WTC11 (cell line): ENCODE measurements at places on chromosomes 16 and 17.

GRCh38 chr17:78430892-78431691, 52.6 kb downstream of the PGS1 start:
- no peak for DNase-seq

GRCh38 chr17:82242977-82243647, 14.3 kb downstream of the SLC16A3 start:
- no peak for DNase-seq

GRCh38 chr17:76076146-76076764, 1.7 kb downstream of the GALR2 start:
- peak; percentile 38 for DNase-seq

DNA sequence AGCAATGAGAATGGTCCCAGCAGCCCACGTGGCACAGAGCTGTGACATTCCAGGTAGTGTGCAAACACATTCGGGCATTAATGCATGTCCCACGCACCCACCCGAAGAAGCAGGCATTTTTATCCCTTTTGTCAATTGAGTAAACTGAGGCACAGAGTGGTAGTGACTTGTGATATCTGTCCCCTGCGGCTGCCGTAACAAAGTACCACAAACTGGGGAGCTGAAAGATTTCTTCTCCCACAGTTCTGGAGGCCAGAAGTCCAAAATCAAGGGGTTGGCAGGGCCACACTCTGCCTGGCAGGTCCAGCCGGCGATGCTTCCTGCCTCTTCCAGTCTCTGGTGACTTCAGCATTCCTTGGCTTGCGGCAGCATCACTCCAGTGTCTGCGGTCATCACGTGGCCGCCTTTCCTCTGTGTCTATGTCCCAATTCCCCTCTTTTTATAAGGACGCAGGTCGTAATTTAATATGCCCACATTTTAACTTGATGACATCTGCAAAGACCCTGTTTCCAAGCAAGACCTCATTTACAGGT, 221.9 kb upstream of the GSE1 start:
- peak; percentile 3 for DNase-seq

GRCh38 chr16:76059186-76059585, 218.0 kb upstream of the CNTNAP4 start:
- DNase-seq = no peak

DNA sequence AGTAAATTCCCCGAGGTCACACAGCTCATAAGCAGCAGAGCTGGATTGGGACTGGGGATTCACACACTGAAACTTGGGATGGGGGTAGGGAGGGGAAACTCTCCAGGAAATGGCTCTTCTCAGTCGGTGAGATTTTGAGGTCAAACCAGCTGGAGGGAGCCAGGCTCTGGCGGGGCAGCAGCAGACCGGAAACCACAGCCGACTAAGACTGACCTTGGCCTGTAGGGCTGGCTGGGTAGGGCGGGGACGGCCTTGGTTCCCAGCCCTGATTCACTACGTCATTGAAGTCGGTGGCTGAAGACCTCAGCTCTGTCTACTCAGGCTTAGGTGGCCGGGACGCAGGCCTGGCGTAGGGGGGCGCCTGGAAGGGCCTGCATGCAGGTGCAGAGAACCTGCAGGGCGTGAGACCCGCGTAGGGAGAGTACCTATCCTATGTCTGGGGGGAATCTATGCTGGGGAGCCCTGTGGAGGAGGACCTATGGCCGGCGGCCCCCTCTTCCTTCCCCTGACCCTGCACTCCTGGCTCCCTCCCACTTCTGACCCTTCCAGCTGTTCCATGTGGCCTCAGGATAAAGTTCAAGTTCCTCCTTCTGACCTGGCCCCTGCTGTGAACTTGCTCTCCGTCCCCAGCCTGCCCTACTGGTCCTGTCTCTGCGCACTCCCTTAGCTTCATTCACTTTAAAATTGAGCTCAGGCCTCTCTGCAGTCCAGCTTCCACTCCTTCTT, 11.9 kb upstream of the SLC4A1 start:
- peak; percentile 80 for DNase-seq

DNA sequence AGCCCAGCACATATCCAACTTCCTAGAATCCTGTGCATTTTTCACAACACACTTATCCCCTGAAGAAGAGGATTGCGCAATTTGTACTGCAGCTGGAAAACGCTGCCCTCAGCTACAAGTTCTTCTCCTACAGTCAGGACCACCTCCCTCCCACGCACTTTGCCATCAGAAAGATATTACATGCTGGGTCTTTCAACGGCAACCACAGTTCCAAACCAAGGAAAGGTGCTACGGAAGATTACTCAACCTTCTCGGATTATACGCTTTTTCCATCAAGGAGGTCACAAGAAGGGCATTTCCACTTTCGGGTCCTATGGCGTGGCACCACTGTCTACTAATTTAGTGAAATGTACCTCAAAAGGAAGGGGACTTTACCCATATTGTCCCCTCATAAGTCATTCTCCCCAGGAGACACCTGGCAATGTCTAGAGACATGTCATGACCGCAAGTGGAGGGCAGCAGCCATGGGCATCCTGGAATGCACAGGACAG, 35.2 kb downstream of the USP7 start:
- no peak for DNase-seq

DNA sequence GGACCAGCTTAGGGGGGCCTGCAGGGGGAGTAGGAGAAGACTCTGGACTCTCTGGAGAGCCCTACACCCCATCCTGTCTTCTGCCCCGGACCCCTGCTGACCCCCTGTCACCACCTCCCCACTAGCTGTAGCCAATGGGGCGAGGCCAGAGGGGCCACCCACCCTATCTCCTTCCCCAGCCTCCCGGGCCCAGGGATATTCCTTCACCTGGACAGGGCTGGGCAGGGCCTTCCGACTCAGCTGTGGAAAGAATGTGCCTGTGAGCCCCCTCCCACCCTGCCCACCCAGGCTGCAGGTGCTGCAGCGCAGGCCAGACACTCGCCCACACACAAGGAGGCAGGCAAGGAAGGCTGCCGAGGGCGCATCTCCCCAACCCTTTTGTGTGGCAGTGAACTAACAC, 23.0 kb downstream of the TSPOAP1 start:
- DNase-seq = no peak

- peak; percentile 100 for DNase-seq
Observed at GRCh38 chr17:81394921-81395599, at the start of gene BAHCC1. BAHCC1 (plus strand) TSS chr17:81395457; CDS start chr17:81399740, 4,283 bp downstream.

GRCh38 chr17:17498606-17499301, 2.6 kb upstream of the RASD1 start:
- peak; percentile 10 for DNase-seq

DNA sequence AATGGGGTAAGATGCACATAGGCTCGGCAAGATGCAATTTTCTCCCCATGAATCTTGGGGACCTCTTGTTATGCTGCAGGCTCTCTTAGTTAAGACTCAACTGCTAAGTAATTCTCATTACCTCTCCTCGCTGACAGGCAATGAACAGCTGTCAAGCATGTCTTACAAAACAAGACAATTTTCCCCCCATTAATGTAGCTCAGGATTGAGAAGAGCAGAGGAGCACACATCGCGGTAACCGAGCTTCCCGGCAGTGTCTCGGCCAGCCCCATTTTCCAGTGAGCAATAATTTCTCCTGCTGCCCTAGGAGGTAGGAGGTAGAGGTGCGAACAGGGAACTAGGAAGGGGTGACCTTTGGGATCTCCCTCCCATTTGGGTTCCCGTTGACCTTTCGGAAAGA, 272.1 kb downstream of the HAPSTR1 start:
- DNase-seq = no peak

DNA sequence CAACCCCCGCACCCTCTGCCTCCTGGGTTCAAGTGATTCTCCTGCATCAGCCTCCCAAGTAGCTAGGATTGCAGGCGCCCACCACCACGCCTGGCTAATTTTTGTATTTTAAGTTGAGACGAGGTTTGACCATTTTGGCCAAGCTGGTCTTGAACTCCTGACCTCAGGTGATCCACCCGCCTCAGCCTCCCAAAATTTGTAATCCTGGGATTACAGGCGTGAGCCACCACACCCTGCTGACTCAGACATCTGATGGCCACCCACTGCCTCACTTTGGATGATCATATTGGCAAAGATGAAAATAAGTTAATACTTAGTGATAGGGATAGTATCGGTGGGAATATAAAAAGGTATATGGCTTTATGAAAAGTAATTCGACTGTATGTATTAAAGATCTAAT, 55.9 kb downstream of the GRB2 start:
- no peak for DNase-seq

GRCh38 chr17:31533546-31534155, 142.2 kb downstream of the RAB11FIP4 start:
- peak; percentile 72 for DNase-seq

GRCh38 chr17:77120868-77121267, 19.9 kb upstream of the SEC14L1 start:
- no peak for DNase-seq

DNA sequence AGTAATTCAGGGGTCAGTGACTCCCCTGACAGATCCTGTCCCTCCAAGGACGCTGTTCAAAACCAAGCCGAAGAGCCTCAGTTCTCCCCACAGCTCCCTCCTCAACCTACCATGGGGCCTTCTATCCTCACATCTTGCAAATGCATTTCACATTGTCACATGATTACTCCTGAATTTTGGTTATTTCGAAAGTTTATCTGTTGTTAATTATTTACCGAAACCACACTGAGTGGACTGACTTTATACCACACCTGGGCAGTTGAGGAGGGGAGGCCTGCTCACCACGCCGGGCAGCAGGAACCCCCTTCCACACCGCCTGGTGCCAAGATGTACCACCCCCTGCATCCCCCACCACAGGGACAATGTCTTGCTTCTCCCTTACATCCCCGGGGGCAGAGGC, 4.7 kb downstream of the TIMP2 start:
- no peak for DNase-seq

GRCh38 chr17:67765623-67766022, 47.9 kb downstream of the NOL11 start:
- DNase-seq = no peak

- DNase-seq = no peak
Observed at GRCh38 chr17:61362396-61362795, 37.2 kb upstream of the TBX2 start.

GRCh38 chr17:81831957-81832607, 1.0 kb downstream of the MCRIP1 start:
- DNase-seq = no peak

DNA sequence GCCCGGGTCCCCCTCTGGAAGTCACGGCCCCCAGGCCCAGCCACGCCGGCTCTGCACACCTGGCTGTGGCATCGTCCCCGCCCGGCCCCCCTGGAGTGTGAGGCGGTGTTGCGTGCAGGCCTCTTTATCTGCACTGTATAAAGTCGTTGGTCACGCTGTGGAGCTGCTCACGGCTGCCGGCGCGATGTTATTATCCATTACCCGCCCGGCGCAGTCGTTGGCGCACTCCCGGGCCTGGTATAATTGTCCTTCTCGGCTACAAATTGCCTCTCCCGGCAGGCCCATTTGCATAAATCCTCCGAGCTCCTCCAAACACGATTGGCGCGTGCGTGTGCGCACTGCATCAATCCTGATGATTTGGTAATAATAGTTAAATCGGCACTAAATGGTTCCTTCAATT, 57.8 kb downstream of the BAHCC1 start:
- no peak for DNase-seq

DNA sequence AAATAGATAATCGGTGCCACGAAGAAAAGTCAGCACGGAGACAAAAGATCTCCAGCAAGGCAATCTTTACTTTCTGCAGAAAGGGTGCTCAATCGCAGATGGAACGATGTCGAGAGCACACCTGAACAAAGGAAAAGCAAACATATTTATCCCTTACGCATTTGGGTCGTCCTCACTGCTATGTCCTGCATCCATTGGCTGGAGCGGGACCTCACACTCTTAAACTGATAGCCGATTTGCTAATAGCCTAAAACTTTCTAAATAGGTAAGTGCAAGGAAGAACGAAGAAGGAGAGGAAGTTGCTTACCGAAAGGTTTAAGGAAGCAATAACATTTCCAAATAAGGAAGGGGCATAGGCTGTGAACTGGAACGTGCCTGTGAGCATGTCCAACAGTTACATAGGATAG, 1.2 kb upstream of the AKAP10 start:
- DNase-seq = no peak
